GM23338 (cell line): ENCODE measurements at places on chromosomes 2 and 18. TPM values are rescaled to one million over a fixed set of nuclear protein-coding genes. Genes with fewer than 3 reads are reported as not detected.

The RIT2 gene
- 0.70 and 1.9 TPM in 2 replicates for total RNA-seq

The SNRNP27 gene
- 54.3 and 65.2 TPM in 2 replicates for total RNA-seq

The FRZB gene
- total RNA-seq = 0.52 and 1.0 TPM in 2 replicates

The OSBPL1A gene
- 64.8 and 71.4 TPM in 2 replicates for total RNA-seq

The CD28 gene
- not detected in 2 replicates for total RNA-seq

The CPO gene
- 0.94 TPM in 1 of 2 replicates, not detected in the other for total RNA-seq

The MC2R gene
- total RNA-seq = not detected in 2 replicates

The KCNJ3 gene
- 0.28 and 0.74 TPM in 2 replicates for total RNA-seq

The INHA gene
- total RNA-seq = 0.31 and 1.6 TPM in 2 replicates

DNA sequence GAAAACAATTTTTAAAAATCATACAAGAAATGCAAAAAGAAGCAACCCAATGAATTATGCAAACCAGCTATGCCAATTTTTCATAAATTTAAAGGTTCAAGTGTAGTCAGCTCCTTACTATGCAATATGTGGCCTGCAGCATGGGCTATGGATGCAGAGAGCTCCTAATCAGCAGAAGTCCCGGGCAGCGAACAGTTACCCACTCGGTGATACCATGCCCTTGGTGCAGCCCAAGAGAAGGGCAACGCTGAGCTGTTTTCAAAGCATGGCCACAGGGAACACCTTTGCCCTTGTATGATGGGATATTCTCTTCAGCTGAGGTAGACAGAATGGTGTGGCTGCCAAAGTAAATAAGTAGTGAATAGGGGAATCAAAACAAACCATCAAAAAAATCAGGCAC, 17.3 kb upstream of the ARL5A start:
- no peak for DNase-seq
- H3K4me1 ChIP-seq = no peaks in the 10 kb centered on the region
- H3K36me3 ChIP-seq = no peaks in the 10 kb centered on the region
- H3K27ac ChIP-seq = no peak overlapping the region

DNA sequence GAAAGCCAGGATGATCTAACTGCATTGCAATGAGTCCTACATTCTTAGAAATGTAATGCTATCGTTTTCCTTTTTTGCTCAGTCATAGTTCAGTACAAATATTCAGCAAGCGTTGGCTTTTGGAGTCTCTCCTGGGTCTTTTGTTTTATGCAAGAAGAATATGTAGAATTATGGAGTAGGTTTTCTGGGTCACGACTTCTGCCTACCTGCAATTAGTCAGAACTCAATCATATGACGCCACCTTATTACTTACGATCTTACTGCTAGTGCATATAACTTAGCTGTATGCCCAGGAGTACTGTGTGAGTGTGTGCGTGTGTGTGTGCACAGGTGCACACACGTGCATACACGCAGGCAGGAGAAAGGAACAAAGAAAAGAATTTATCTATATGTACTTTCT, 640.2 kb downstream of the STK39 start:
- no peaks in the 10 kb centered on the region for H3K36me3 ChIP-seq
- H3K4me3 ChIP-seq = no peak overlapping the region
- H3K27ac ChIP-seq = no peak overlapping the region
- H3K27me3 ChIP-seq = no peaks in the 10 kb centered on the region

DNA sequence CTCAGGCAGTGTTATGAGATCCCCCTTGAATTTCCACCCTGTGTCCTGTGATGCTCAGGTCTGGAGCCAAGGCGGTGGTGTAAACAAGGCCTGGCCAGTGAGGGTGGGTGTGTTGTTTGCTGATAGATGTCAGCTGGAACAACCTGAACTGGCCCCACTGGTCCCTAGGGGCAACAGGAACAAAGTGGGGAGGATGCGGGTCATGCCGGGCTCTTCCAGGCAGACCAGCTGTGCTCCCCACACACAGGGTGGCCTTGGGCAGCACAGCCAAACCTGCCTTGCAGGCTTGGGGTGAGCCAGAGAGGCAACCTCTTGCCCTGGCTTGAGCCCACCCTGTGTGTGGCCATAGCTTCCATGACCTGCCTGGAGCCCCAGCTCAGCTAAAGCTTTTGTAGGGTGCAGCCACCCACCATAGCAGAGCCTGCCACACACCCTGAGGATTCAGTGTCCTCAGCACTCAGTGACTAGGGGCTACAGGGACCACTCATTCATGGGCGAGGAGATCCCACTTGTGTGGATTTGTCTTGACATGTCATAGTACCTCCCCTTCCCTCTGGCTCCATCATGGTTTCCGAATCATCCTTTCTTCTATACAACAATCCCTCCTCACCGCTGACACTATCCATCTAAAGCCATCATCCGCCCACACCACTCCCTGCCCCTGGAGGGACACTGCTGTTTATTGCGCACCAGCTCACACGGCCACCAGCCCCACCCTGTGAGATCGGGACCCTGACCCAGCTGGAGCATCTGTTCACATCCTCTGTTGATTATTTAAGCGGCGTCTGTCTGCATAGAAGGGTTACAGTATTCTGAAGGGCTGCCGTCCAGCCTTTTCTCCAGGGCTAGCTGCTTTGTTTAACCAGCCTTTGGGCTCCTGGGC, 268.8 kb downstream of the CYP26B1 start:
- H3K27ac ChIP-seq = no peak overlapping the region
- H3K4me1 ChIP-seq = no peaks in the 10 kb centered on the region
- DNase-seq = no peak
- no peaks in the 10 kb centered on the region for H3K36me3 ChIP-seq

DNA sequence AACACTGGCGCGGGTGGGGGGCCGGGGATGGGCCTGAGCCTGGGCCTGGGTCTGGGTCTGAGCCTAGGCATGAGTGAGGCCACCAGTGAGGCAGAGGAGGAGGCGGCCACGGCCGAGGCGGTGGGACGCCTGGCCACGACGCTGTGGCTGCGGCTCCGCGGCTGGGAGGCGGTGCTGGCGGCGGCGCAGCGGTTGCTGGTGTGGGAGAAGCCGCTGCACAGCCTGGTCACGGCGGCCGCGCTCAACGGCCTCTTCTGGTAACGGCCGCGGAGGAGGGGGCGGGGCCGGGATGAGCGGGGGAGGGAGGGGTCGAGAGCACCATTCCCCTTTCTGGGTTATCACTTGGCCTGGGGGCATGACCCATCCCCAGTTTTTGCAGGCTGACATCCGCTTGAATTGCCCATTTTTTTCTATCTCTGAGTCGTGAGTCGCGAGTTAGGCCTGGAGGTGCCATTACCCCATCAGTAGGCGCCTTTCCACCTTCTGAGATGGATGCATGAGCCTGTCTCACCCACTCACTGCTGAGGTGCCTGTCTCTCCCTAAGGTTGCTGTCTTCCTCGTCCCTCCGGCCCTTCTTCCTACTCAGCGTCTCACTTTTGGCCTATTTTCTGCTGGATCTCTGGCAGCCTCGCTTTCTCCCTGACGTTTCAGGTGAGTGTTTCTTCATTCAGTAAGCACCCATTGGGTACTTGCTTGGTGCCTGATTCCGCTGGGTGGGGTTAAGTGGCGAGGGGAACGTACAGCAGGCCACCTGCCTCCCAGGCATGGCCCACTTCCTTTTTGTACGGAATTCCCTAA, 501 bp downstream of the RETREG2 start:
- H3K4me3 ChIP-seq = peak overlapping the region; percentile 71
- no peaks in the 10 kb centered on the region for H3K27me3 ChIP-seq
- no peak overlapping the region for H3K27ac ChIP-seq
- H3K4me1 ChIP-seq = peaks cover 13% of the 10 kb centered on the region
- H3K36me3 ChIP-seq = no peaks in the 10 kb centered on the region
- DNase-seq = peak; percentile 51

DNA sequence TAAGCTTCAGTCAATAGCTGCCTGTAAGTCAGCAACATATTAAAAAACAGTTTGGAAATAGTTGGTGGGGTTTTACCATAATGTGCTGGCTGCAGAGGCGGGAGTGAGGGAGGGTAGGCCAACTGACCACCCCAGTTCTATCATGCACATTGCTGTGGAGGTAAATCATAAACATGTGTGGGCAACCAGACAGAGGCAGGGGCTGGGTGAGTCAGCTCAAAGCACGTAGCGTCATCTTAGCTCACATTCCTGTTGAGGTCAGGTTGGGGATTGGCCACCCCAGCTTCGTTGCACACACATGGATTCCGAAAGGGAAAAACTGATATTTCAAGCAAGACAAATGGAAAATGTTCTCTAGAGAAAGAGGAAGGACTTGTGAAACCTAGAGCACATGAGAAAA, 19.5 kb downstream of the GPR45 start:
- no peaks in the 10 kb centered on the region for H3K27me3 ChIP-seq
- peaks cover 4% of the 10 kb centered on the region; the same call in 1 of the 2 replicates for H3K4me1 ChIP-seq
- DNase-seq = no peak
- H3K4me3 ChIP-seq = no peak overlapping the region

DNA sequence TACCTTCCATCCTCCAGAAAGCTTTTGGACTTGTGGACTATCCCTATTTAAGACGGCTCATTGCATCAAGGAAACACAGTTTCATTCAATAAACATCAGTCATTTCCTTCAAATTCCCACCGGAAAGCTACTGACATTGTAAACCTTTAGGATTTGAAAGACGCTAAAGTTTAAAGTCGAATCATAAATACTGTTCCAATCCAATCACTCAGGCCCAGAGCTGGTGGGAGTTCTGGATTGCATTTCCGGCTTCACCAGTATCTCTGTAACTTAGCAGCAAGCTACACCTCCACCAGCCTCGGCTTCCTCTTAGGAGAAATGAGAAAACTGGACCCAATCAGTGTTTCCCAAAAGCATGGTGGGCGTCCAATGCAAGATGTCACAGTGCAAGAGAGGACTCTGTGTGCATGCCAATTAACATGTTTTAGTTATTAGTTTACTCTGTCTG, 1.6 kb downstream of the WDFY1 start:
- peaks cover 62% of the 10 kb centered on the region for H3K4me1 ChIP-seq
- H3K4me3 ChIP-seq = peak overlapping the region; percentile 95
- H3K27ac ChIP-seq = peak overlapping the region; percentile 81; the same call in 1 of the 2 replicates
- DNase-seq = no peak
- H3K36me3 ChIP-seq = no peaks in the 10 kb centered on the region

GRCh38 chr18:21084511-21085078, 27.0 kb downstream of the ROCK1 start:
- no peaks in the 10 kb centered on the region for H3K36me3 ChIP-seq
- no peak overlapping the region for H3K4me3 ChIP-seq
- H3K4me1 ChIP-seq = no peaks in the 10 kb centered on the region
- H3K27ac ChIP-seq = no peak overlapping the region

DNA sequence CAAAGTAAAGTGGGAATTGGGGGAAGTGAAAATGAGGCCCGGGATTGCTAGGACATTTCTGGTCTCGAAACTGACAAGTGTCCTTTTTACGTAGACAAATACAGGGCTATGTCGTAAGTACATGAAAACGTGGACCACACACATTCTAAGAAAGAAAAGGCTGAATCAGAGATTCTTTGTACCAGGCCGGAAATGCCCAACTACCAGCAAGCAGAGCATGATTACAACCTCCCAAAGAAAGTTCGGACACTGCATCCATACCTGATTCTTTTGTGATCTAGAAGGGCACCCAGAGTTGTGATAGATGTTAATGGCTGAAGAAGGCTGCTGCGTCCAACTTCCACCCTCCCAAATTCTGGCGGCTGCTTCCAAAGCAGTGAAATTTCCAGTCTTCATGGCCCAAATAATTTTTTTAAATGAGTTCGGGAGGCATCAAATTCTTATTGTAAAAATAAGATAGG, 1.7 kb downstream of the RBMS1 start:
- H3K36me3 ChIP-seq = no peaks in the 10 kb centered on the region
- peak overlapping the region; percentile 74 for H3K4me3 ChIP-seq
- H3K27me3 ChIP-seq = no peaks in the 10 kb centered on the region
- peaks cover 40% of the 10 kb centered on the region for H3K4me1 ChIP-seq

DNA sequence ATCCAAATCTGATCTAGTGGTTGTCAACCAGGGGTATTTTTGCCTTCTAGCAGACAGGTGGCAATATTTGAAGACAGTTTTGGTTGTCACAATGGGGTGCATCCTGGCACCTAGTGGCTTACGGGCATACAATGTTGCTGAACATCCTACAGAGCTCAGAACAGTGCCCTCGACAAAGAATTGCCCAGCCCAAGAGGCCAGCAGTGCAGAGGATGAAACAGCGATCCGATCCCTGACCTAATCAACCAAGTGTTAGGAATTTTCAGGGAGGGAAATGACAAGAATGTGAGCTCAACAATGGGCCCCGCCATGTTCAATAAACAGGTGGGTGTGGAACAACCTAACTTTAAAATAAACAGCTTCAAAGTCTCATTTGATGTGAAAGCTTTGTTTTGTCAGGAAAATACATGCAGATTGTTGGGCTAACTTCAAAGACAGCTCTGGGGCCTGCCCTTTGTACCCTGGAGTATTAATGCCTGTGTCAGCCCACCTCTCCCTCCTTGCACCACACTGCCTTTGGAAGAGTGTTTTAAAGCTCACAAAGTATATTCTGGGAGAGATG, 22.5 kb upstream of the SCYGR5 start:
- H3K27ac ChIP-seq = no peak overlapping the region
- no peaks in the 10 kb centered on the region for H3K36me3 ChIP-seq
- H3K4me3 ChIP-seq = no peak overlapping the region

- no peak overlapping the region for H3K27ac ChIP-seq
- H3K36me3 ChIP-seq = no peaks in the 10 kb centered on the region
- H3K4me1 ChIP-seq = no peaks in the 10 kb centered on the region
- no peak for DNase-seq
These were observed 41.8 kb downstream of the CNGA3 start for GRCh38 chr2:98388081-98388480.

- H3K27ac ChIP-seq = no peak overlapping the region
- peak; percentile 15 for DNase-seq
- no peaks in the 10 kb centered on the region for H3K36me3 ChIP-seq
- H3K4me1 ChIP-seq = no peaks in the 10 kb centered on the region
- no peaks in the 10 kb centered on the region for H3K27me3 ChIP-seq
- H3K4me3 ChIP-seq = no peak overlapping the region
These were observed 375.7 kb downstream of the EIPR1 start for GRCh38 chr2:3001615-3002560.

GRCh38 chr2:44956843-44957242, 15.3 kb downstream of the SIX3 start:
- no peak overlapping the region for H3K27ac ChIP-seq
- H3K36me3 ChIP-seq = no peaks in the 10 kb centered on the region
- peaks cover 63% of the 10 kb centered on the region for H3K27me3 ChIP-seq
- DNase-seq = no peak
- H3K4me1 ChIP-seq = peaks cover 32% of the 10 kb centered on the region
- peak overlapping the region; percentile 23; the same call in 1 of the 2 replicates for H3K4me3 ChIP-seq

GRCh38 chr2:27316655-27317412, 6.1 kb downstream of the MPV17 start:
- H3K4me1 ChIP-seq = peaks cover 13% of the 10 kb centered on the region
- no peaks in the 10 kb centered on the region for H3K27me3 ChIP-seq
- no peak overlapping the region for H3K27ac ChIP-seq
- DNase-seq = no peak

- no peak overlapping the region for H3K4me3 ChIP-seq
- H3K27me3 ChIP-seq = peaks cover 46% of the 10 kb centered on the region
- H3K36me3 ChIP-seq = no peaks in the 10 kb centered on the region
- H3K27ac ChIP-seq = no peak overlapping the region
- peaks cover 12% of the 10 kb centered on the region for H3K4me1 ChIP-seq
These were observed 7.6 kb upstream of the KCTD1 start for GRCh38 chr18:26555804-26556553.

- H3K36me3 ChIP-seq = peaks cover 3% of the 10 kb centered on the region; the same call in 1 of the 2 replicates
- no peak overlapping the region for H3K4me3 ChIP-seq
- H3K4me1 ChIP-seq = peaks cover 12% of the 10 kb centered on the region
- 0 out of 2 replicates have a peak overlapping the region, but pooled peaks have one; percentile 76 for H3K27ac ChIP-seq
These were observed 18.8 kb downstream of the TSN start for GRCh38 chr2:121774235-121774634.
